Right renal cortex interstitium (tissue), 3 donors: ENCODE measurements at places on chromosomes 12 and 14. TPM values are rescaled to one million over a fixed set of nuclear protein-coding genes. Genes with fewer than 3 reads are reported as not detected.

DNA sequence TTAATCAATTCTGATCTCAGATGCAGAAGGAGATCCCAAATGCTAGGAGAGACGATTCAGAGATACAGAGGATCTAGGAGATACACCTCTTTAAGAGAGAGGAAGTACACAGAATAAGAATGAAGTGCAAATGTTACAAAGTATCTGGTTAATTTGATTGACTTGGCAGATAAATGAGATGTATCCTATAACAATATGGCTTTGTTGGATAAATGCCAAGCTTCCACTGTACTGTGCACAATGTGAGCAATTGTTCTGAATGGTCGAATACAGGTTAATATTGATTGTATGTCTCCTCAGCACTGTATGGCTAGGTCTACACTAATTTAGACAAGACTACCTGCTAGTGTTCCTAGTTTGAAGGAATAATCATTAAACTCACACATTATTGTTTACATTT is 119.6 kb upstream of the PTPRB start:
- DNase-seq, result no peak

- no peak for DNase-seq
Measured at GRCh38 chr12:30308010-30308717, 387.5 kb downstream of the IPO8 start.

DNA sequence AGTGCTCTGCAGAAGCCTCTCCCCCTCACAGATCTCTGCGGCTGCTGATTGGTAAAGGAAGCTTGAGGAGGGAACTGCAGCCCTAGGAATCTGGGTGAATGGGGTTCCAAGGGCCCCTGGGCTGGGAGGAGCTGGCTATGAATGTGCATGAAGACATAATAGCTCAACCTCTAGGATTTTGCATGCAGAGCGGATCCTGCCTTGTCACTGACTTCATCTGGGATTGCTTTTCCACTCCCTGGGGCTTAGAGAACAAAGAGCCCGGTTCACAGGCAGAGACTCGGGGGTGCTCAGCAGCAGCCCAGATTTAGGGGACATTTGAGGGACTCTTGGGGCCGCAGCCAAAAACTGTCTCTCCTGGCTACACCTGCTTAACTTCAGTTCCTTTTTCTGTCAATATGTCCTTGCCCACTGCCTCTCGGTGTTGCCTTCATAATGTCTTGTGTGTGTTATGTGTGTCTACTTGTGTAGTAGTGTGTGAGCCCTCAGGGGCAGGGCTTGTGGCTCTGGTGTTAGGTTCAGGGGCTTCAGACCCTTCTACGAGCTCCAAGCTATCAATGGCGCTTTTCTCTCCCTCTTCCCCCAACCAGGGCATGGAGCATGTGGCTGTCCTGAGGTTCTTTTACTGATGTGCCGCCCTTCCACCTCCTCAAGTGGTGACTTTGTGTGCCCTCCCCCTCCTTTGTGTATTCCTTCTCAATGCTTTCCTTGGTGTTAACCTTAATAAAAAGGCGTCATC is 1.9 kb downstream of the CCDC184 start:
- DNase-seq, result no peak

DNA sequence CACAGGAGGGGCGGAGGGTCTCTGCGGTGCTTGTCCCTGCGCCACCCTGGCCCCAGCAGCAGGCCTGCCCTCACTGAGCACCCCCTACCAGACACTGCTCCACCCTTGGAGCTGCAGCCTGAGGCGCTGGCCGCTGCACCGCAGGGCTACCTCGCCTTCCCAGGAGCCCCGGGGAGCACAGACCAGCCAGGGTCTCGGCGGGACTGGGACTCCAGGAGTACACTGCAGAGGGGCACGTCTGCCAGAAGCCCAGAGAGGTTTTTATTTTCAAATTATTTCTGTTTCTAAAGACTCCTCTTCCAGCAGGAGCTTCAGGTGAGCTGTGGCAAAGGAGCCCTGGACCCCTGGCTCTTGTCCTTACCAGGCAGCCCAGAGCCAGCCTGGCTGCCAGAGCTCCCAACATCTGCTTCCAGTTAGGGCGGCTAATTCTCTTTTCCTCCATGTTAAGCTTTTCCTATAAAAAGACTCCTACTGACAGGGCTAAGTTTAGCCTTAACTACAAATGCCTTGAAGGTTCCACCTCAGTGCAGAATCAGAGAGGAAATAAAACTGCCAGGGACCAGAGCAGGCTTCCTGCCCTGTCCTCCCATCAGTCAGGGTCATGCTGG is 26.4 kb downstream of the DEGS2 start:
- no peak for DNase-seq

GRCh38 chr12:22979854-22980469 is 355.0 kb downstream of the ETNK1 start:
- no peak for DNase-seq

DNA sequence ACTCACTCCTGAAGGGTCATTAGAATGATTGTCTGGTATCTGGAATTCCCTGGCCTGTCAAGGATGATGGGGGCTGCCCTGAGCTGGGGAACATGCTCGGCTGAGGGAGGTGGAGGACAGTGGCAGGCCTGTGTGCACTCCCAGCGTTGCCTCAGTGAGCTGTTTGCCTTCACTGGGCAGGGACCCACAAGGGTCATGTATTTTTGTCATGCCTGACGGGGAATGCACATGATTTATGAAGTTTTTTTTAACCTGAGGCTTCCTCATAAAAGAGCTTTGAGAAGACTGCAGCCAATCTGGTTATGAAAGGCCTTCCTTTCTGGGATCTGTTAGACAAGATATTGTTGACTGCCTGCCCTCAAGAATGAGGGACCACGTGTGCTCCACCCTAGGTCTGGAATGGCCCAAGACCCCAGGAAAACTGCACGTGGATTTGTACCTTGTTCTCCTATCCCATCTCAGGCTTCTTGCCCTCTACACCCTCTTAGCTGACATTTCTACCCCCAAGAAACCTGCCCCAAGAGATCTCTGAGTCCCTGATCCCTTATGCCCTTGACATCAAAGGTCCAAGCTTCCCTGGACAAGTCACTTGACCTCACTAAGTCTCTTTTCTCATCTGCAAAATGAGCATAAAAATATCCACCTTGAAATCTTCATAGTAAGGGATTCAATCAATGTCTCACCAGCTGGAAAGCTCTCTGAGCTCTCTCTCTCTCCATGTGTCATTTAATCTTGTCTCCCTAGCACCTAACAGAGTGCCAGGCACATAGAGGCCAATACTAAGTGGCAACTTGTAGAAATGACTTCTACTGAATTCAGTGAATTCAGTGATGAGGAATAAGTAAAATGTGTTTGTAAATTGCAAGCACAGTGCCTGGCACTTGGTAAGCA is 24.5 kb upstream of the COL2A1 start:
- no peak for DNase-seq

DNA sequence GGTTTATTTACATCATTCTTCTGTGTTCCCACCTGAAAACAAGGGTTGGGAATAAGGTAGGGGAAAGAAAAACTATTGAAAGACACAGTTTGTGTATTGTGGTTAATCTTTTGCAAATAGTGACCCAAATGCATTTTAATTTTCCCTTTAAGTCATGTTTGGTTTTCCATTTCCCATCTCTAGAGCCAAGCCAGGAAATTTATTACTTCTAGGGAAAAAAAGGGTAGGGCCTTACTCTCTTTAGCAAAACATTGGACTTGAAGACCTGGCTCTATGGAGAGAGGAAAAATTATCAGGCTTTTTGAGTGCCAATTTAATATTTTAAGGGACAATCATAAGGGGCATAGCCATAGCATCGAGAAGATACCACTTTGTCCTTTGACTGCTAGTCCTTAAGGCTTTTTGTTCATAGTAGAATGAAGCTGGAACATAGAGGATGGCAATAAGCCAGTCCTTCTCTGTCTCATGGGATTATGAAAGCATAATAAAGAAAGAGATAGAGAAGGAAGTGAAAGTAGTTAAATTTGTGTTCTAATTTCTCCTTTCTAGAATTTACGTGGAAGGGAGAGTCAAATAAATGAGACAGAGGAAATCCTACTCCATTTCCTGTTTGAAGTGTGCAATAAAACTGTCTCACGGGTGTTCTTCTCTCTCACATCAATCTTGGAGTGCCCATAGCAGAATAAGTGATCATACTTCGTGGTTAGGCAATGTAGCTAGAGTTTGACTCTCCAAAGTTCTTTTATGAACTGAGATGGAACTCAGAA is 50.9 kb upstream of the PPFIA2 start:
- no peak for DNase-seq

GRCh38 chr12:98127336-98127679 is 388.1 kb upstream of the TMPO start:
- no peak for DNase-seq

DNA sequence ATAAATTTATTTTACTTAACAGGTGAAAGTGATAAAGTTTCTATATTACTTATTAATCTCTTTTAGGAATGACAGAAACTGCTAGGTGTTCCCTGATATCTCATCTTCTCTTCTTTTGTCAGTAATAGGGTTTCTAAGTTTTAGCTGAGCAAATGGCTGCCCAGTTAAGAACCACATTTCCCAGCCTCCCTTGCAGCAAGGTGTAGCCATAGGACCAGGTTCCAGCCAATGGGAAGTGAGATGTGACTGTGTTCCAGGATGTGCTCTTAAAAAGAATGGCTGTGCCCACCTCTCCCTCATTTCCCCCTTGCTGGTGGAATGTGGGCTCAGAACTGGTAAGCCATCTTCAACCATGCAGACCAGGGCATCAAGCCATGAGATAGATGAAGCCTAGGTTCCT is 165.6 kb downstream of the HELB start:
- no peak for DNase-seq

GRCh38 chr14:90777830-90778485 is 38.3 kb downstream of the TTC7B start:
- DNase-seq, result no peak

DNA sequence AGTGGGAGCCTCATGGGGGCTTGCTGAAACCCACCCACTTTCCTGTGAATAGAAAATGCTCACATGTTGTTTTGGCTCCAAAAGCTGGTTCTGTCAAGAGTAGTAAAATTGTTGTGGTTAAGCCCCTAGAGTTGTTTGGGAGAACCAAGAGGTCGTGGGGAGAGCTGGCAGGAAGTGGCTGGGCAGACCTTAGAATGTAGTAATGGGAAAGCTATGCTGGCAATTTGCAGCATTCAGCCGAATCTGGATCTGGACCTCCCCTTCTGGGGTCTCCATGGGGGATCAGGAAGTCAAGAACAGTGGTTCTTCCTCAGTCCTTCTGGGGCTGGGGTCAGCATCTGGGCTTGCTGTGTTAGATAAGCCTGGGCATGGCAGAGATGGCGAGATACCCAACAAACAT is 150.6 kb upstream of the TBX3 start:
- no peak for DNase-seq

DNA sequence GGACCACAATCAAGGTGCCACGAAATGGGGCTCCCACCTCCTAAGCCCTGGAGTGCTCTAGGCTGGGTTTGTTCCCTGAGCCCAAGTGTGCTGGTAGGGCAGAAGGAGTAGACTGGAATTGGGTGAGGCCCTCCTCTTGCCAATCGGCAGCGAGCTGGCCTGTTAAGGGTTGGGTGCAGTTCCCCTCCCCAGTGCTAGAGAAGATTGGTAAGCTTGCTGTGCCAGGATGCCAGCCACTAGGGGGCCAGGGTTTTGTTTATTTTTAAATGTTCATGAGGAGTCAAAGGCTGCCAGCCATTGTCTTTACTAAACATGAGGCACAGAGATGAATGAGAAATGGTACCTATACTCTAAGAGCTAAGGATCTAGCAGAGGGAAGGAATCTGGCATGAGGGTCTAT is 79.7 kb downstream of the SPTB start:
- no peak for DNase-seq

DNA sequence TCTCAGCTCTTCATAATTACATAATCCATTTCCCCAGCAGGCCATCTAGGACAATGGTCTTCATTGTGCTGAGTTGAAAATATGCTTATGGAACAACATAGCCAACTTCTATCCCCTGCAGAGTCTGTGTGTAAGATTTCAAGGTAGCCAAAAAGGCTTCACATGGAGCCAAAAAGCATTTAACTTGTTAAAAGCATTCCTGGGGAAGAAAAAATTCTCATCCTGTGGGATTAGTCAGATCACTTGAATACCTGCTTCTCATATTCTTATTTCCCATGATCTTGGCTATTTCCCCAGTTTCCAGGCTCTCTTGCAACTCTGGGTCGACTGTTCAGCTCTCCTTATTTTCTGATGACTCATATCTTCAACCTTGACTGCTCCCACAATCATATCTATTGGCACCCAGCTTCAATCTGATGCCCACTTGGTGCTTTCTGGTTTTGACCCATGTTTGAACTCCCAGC is 178.9 kb downstream of the KLHL28 start:
- no peak for DNase-seq

DNA sequence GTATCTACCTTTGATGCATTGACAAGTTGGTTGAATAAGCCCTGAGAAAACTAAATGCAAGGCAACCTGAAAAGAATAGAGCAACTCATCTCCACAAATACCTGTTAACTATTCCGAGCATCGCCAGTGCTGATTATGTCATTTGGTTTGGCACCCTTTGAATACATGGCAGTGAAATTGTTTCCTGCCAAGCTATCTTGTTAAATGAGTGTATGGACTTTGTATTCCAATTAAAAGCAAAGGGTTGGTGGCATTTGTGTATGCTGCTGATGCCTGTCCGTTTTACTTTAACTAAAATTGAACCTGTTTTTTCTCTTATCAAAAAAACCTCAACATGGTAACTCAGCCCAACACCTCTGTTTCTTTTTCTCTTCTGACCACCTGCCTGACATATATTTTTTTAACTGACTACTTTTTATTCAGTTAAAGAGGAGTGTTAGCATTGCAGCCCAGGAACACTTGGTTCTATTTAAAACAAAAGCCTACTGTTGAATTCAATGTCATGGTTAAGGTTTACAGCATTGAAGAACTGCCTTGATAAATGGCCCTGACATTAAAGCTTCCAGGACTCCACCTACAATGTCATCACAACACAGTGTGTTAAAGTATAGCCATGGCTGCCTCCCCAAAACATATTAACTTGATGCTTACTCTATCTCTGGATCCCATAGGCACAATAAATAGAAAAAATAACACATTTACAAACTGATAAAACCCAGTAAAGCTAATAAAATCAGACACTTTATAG is 838.3 kb upstream of the NOVA1 start:
- DNase-seq, result no peak

DNA sequence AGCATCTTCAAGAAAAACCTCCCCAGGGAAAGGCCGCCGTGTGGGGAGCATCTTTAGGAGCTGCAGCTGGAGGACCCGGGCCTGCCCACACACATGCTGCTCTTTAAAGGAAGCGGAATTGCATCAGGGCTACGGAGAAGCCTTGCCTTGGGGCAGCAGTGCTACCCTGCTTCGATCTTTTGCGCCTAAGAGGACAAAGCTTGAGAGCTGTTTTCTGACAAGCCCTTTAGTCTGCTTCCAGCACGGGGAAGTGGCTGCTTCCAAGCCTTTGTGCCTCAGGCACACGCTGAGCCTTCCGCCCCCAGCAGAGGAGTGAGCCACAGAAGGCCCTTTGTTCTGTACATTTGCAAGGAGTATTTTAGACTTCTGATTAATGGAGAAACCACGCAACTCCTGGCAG is 31.5 kb downstream of the COA8 start:
- DNase-seq, result no peak

DNA sequence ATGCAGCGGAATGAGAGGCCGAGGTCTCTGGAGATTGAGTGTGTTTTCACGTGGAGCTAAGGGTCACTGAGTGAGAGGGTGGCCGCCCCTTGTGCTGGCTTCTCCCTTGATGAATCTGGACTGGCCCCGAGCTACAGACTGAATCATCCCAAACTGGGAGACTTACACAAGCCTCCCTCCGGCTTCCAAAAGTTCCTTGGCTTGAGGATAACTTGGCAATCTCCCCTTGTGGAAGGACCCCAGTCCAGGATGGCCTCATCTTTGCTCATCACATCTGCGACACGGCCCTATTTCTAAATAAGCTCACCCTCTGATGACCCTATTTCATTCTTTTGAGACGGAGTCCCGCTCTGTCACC is 41.5 kb upstream of the FBRSL1 start:
- no peak for DNase-seq

MIP gene
- 0.18 TPM for polyA plus RNA-seq

TMEM132C gene
- polyA plus RNA-seq, result 3.1 TPM

ESR2 gene
- polyA plus RNA-seq, result 0.74 TPM

EML5 gene
- polyA plus RNA-seq, result 3.4 TPM

GLIPR1L1 gene
- polyA plus RNA-seq, result 0.24 TPM
